NCI-H82 (cell line): ENCODE measurements at places on chromosomes 5 and 9.

GRCh38 chr5:92508271-92508670 is 1072.7 kb downstream of the NR2F1-AS1 start:
- no peak for DNase-seq

- DNase-seq: no peak
Measured at GRCh38 chr5:63125392-63125791, 546.8 kb downstream of the LRRC70 start.

GRCh38 chr9:3447788-3448187 is 78.0 kb downstream of the RFX3 start:
- DNase-seq: no peak

DNA sequence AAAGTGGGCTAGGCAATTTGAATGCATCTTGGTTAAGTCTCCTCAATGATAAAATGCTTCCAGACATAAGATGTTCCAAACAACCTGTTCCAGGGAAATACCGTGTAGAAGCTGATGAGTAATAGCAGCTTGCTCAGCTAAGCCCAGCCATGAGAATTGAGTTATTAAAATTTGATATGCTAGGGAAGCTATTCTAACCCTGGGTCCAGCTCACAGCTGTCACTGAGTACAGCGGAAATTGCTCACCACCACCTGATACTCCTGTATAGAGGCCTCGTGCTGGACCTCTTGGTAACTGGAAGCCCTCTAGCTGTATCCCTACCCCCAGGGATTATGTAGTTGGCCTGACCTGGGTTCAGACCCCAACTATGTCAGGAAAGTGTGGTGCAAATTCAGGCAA is 521.3 kb upstream of the TRPC7 start:
- no peak for DNase-seq
